ENCODE measurements at places on chromosomes 3 and 15.

DNA sequence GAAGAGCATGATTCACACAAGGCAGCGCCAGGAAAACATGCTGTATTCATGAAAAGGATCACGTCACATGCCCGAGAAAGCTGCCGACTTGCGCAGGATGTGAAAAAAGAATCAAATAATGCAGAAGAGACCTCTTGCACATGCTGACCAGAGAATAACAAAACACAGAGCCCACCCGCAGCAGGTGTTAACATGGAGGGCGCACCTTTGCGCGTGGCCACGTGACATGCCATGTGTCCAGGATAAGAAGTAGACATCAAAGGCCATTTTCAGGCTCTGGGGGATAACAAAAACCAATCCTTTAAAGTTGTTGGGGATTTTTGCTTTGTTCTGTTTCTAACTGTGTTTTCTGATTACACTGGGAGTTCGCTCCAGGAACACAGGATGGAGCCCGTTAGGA lies 1332.8 kb downstream of the ZPLD1 start:
- no peak for DNase-seq

GRCh38 chr3:160812304-160812703 lies 56.3 kb downstream of the PPM1L start:
- DNase-seq: no peak

DNA sequence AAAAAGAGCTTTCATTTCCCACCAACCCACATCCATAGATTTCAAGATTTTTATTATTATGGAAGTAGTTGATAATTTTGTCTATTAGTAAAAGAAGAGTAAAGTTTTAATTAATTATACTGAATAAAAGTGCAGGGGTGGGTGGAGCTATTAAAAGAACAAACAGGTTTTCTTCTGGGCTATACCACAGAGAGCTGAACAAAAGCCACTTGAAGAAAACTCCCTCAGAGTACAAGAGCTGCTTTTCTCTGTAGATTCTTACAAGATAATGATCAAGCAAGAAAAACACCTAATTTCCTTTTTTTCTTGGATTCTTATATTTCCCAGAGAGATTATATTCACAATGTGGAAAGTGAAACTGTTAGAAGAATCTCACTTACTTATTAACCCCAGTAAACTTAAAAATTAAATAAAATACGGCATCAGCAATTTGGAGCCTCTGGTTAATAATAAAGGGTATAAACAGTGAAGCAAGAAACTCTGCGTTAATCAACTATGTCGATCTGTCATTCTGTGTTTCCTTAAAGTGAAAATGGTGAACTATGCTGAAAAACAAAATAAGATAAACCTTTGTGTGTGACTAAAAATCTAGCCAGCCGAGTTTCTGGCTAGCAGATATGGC lies 84.9 kb downstream of the THBS1 start:
- no peak for DNase-seq

DNA sequence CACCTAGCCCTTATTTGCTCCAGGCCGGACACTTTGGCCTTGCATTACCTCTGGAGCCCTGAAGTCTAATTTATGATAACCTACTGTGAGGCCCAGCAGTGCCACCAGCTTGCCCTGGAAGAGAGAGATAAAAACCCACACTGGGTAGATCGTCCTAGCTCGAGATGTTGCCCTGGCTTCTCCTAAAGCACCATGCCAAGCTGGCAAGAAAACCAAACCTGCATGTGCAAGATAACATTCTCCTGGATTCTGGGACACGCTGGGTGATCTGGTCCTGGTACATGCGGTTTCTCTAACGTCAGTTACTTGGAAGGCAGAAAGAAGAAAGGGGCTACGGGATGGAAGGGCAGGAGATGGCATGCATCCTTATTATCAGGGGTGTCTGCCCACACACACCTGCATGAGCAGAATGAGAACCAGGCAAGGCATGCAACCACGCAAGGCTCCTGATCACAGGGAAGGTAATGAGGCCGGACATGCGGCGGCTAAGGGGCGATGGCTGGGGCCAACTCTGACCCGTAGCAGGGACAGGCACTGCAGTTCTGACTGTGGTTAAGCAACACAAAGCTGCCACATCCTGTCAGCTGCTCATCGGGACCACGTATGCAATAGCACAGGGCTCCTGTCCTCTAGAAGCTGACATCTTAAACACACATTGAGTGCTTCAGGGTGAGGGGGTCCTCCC lies 73.0 kb downstream of the OXNAD1 start:
- no peak for DNase-seq

- no peak for DNase-seq
Observed at GRCh38 chr3:90026406-90026805, 919.0 kb downstream of the EPHA3 start.

DNA sequence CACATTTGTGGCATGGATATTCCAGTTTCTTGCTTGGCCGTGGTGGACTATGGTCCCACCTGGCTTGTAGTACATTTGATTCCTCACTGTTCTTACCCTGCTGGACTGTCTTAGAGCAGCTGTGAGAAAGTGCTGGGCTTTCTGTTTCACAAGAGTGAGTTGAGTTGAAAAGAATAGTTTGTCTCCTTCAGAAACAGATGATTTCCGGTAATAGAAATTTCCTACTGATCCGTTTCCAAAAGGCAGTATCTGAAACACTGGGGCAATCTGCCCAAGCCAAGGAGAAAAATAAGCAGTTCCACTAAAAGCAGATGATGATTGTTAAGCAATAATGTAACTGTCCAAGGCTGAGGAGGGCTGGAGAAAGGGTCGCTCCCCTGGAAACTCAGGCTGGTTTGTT lies 96.0 kb downstream of the SUCLG2 start:
- no peak for DNase-seq

DNA sequence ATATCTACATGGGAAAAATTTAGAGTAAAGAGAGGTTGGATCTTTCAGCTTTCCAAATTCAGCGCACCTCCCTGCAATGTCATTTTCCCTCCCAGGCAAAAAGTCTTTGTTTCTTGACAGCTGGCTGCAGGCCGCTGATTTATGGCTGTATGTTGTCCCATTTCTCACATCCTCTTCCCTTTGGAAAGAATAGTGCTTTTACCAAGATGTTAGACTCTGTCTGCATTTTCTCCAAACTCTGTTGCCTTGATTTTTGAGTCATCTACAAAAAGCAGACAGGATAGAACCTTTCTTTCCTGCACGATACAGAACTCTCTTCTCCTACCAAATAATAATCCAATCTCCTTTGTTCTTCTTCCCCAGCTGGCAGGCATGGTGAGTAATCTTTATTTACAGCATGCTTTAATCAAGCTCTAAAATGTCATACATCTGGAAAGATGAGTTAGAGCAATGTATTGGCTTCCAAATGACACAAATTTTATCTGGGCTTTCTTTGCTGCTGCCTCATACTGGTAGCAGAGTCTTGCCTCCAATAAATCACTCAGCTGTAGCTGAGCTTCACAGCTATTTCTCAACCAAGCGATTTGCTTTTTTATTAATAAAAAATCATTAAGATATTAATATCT lies 101.9 kb downstream of the PIK3R4 start:
- no peak for DNase-seq

DNA sequence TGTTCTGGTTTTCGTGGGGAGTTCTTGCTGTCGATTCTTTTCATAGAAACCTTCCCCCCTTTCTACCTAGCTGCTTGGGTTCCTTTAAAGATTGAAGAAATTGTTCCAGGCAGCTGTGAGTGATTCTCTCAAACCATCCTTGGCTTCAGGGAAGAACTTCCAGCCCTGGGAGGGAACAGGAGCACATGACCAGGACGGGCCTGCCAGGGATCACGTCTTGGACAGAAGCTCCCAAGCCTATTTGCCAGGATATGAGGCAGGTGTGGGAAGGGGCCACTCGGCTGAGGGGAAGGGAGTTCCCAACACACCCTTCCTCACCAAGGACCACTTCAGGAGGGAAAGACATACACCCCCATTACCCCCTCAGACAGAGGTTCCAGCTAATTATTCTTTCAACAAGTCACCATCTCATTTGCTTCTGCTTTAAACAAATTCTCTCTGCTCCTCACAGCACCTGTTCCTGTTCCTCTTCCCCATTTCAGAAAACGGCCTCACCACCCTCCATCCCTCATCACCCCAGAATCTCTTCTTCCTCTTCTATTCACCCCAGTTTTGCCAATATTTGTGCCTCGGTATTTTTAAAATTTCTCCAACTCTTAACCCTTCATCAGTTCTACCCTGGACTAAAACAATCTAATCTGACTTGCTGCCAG lies 62.5 kb downstream of the WHAMM start:
- DNase-seq: no peak

DNA sequence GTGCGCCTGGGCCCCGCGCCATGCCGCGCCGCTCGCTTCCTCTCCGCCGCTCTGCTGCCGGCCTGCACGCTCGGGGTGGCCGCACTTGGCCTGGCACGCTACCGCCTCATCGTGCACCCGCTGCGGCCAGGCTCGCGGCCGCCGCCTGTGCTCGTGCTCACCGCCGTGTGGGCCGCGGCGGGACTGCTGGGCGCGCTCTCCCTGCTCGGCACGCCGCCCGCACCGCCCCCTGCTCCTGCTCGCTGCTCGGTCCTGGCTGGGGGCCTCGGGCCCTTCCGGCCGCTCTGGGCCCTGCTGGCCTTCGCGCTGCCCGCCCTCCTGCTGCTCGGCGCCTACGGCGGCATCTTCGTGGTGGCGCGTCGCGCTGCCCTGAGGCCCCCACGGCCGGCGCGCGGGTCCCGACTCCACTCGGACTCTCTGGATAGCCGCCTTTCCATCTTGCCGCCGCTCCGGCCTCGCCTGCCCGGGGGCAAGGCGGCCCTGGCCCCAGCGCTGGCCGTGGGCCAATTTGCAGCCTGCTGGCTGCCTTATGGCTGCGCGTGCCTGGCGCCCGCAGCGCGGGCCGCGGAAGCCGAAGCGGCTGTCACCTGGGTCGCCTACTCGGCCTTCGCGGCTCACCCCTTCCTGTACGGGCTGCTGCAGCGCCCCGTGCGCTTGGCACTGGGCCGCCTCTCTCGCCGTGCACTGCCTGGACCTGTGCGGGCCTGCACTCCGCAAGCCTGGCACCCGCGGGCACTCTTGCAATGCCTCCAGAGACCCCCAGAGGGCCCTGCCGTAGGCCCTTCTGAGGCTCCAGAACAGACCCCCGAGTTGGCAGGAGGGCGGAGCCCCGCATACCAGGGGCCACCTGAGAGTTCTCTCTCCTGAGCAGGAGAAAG lies 951 bp downstream of the GPR62 start:
- DNase-seq: no peak

DNA sequence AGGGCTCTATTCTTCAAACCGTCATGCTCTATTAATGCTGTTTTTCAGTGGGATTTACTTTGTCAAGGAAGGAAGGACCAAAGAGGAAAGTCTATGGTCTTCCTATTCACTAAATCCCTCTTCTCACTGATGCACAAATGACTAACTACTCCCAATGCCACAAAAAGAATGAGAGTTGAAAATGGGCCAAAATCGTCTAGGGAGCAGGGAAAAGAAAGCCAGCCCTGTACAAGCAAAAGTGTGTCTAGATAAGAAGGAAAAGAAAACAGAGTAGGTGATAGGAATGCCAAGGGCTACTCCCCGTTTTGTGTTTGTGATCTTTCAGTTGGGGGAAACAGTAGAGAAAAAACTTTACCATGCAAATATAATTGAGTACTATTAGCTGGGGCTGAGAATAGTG lies 97.2 kb upstream of the TMCO5A start:
- DNase-seq: no peak
